ENCODE measurements at places on chromosomes 1 and 21.

DNA sequence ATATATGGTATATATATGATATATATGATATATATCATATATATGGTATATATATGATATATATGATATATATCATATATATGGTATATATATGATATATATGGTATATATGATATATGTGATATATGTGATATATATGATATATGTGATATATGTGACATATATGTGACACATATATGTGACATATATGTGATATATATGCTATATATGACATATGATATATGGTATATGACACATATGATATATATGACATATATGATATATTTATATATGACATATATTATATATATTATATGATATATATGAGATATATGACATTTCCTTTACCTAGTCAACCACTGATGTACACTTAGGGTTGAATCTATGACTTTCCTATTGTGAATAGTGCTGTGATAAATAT, 36.1 kb upstream of the EEIG2 start:
- no peak for DNase-seq

DNA sequence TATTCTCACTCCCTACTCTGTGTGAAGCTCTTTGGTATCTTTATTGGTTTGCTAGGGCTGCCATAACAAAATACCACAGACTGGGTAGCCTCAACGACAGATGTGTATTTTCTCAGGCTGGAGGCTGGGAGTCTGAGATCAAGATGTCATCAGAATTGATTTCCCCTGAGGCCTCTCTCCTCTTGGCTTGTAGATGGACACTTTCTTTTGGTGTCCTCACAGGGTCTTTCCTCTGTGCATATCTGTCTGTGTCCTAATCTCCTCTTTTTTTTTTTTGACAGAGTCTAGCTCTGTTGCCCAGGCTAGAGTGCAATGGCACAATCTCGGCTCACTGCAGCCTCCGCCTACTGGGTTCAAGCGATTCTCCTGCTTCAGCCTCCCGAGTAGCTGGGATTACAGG, 71.4 kb upstream of the KCNJ6 start:
- no peak for DNase-seq

- DNase-seq: no peak
These were observed 3.1 kb upstream of the NCF2 start for GRCh38 chr1:183593356-183593755.

- peak; percentile 48 for DNase-seq
These were observed 179.9 kb upstream of the FGGY start for GRCh38 chr1:59116920-59117542.

GRCh38 chr1:165883056-165883455, 55.6 kb downstream of the UCK2 start:
- DNase-seq: no peak

DNA sequence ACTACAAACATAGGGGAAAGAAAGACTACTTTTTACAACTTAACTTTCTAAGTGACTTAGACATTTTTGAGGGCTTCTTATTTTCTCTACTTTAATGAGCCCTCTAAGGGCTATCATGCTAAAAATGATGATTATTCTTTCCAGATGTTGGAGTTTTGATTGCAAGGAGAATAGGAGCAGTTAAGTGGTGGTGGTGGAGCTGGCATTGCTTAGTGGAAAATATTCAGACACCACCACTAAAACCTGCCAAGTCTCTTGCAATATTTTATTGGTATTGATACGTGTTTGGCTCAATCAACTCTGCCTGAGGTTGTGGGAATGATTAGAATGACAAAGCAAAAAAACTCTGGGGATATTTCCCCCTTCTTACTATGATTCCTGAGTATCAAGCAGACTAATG, 82.6 kb upstream of the PTGFR start:
- peak; percentile 88 for DNase-seq

GRCh38 chr1:201104141-201104540, 8.1 kb downstream of the CACNA1S start:
- no peak for DNase-seq

GRCh38 chr21:37449302-37449937, 82.8 kb downstream of the DYRK1A start:
- no peak for DNase-seq

DNA sequence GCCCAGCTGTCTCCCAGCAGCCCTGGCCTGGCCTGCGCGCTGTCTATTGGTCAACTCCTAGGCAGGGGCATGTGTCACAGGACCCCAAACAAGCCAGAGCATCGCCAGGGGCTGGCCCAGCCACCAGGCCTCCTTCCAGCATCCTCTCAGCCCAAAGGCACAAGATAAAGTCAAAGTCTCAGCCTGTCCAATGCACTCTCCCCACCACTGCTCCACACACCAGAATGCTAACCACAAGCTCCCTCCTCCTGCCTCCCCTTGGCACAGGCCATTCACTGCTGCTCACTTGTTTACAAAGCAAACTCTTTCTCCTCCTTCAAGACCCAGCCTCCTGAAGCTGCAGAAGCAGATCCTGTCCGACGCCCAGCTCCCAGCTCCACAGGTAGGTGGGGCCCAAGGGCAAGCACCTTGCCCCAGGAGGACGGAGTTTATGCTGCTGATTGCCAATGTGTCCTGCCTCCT, 133.4 kb downstream of the DMRTB1 start:
- DNase-seq: no peak

DNA sequence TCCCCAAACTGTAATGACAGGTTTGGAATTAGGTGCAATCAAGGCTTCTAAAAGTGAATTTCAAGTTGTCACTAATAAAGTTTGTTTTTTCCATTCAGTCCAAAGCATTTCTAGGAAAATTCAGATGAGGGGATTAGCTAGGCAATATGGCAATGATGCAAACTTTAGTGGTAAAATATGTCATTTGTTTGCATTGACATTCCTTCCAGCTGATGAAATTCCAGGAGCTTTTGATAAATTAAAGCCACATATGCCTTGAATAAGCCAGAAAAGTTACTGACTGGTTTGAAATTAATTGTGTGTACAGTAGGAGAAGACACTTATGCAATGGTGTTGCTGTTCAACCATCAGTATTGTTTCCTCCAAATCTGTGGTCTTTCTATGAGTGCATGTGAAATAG, 57.8 kb downstream of the MROH9 start:
- no peak for DNase-seq

DNA sequence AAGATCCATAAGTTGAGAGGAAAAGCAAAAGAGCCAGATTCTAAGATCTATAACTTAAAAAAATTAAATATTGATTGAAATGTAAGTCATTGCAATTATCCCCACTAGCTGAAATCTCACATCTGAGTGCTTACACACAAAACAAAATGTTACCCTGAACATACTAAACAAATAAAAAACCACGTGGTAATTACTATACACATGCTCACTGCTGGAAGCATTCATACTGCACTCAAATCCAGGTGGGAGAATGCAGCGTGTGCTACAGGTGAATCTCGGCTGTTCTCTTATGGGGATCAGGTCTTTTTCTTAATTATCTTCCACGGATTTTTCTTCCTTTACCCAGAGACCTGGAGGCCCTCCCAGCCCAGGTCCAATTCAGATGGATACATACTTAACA, 74.3 kb downstream of the SDC3 start:
- DNase-seq: no peak

DNA sequence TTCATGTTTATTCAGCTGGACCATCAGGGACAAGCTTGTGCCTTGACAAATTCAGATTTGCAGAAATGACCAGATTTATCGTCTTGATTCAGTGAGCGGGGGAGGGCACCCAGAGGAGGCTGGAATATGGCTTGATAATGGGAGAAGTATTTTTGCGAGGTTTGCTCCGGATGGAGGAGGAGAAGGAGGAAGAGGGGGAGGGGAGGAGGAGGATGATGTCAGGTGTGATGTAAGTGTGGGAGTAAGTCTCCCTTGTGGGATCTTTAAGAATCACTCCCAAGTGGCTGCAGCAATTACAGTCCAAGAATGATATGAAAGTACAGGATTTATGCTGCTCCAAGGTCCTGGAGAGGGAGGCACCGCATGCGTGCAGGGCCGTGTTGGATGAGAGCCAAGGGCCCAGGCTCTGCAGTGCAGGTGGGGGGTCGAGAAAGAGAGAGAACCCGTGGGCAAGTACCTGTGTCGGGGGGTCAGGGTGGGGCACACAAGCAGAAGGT, 5.6 kb upstream of the ZNF496 start:
- DNase-seq: no peak

- DNase-seq: no peak
These were observed 60.7 kb upstream of the GOLT1A start for GRCh38 chr1:204274446-204274845.

DNA sequence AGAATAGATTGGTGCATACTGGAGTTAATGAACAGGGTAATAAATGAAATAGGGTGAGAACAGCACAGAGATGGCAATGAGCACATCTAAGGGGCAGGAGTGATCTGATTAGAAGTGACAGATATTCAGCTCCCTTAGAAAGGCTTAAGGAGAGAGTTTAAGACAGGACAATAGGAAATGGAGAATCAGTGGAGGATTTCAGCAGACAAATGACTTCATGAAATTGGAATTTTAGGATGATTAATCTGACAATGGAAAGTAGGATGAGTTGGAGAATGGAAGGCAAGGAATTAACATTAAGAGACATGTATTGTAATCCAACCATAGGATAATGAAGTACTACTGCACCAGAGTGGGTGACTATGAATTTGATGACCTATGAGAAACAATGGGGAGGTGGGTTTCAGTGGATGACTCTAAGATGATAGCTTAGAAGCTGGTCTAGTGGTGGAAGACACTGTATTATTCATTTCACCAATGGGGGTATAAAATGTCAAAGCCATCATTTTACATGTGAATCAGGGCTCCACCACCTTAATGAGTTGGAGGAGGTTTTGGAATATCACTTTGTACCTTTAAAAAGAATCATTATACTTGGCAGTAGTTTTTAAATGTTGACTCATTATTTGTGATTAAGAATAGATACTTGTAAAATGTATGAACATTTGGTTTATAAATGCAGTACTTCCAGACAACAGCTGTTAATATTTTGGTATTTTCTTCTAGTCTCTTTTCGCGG, 139.1 kb downstream of the PLA2G4A start:
- DNase-seq: no peak

DNA sequence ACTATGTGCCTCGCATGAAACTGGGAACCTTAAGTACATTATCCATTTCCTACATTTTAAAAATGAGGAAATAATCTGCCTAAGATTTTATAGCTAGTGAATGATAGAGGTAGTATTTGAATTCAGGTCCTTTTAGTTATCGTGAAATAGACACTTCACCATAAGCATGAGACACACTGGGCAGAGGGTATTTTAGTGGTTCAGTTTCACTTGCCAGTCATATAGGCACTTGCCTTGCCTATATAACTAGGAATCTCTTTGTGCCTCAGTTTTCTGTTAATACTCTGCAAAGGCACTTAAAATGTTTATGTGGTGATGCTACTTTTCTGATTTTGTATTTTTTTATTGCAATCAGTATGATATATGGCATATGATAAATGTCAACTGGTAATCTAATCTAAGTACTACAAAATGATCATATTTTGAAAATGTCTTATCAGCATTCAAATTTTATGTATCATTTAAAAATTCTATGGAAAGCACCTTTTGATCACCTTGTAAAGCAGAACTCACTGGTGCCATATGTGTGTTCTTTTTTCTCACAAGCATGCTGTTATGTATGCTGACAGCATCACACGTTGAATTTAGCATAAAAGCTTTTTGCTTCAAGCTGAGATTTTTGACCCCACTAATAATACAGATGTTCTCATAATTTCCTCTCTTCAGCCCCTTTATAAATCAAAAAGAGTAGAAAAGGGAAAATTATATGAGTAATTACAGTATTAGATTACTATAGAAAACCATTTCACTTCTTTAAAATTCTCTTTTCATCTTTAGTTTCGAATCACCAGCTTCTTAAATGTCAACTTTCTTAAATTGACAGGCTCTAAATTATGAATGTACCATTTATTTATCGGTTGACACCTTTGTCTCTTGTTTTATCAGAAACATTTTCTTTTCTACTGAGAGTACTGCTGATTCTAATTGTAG, 52.6 kb downstream of the RPS6KC1 start:
- DNase-seq: no peak

- peak; percentile 93 for DNase-seq
These were observed 29.3 kb downstream of the AK2 start for GRCh38 chr1:33007190-33008050.

DNA sequence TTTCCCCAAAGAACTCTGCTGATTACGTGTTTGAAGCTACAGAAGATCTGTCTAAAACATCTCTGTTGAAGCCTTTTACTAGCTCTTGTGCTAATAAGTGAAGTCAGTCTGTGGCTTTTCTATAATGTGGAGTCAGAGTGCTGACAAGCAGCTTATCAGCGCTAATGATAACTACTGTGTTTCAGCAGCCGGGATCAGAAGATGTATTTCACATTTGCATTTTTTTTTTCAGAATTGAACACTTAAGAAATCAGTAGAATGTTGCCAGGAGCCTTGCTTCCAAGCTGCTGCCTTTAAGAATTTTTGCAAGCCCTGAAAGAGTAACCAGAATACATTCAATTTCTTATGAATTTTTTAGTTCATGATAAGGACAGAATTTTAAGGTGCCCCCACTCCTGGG, 519.4 kb upstream of the NR5A2 start:
- DNase-seq: no peak

DNA sequence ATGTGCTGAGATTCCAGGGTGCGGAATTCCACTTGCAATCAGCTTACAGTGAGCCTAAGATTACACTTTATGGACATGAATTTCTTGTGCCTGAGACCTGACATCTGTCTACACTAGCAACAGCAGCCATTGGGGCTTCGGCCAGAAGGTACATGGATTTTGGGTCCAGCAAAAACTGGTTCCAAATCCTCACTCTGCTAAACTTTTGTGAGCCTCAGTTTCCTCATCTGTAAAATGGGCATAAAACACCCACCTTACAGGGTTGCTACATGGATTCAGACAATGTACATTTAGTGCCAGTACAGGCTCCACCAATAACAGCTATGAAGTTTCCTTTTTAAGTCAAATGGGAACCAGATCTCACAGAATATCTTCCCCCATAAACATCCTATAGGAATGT, 30.8 kb downstream of the RHEX start:
- DNase-seq: no peak

- DNase-seq: no peak
These were observed 5.8 kb upstream of the MMEL1 start for GRCh38 chr1:2638466-2639115.

DNA sequence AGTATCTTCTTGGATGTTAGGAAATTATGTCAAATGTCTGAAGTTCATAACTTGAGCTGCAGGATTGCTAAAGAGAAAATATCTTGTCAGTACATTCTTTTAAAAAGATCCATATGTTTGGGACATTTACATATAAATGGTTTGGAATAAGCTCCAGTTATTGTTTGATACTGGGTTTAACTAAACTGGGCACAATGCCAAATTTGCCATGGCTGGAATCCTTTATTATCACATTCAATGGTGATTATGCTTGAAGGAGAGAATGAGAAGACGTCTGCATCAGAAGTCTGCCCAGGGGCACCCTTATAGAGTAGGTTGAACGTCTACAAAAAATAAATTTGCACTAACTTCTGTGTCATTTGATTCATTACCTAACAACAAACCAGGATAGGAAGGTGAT, 652.5 kb downstream of the AMY1C start:
- no peak for DNase-seq

- DNase-seq: no peak
These were observed 3.2 kb upstream of the CELSR2 start for GRCh38 chr1:109246141-109246551.

Data from stromal cell of bone marrow (primary cell).